GDM1 (cell line): ENCODE measurements at places on chromosomes 2 and 18.

DNA sequence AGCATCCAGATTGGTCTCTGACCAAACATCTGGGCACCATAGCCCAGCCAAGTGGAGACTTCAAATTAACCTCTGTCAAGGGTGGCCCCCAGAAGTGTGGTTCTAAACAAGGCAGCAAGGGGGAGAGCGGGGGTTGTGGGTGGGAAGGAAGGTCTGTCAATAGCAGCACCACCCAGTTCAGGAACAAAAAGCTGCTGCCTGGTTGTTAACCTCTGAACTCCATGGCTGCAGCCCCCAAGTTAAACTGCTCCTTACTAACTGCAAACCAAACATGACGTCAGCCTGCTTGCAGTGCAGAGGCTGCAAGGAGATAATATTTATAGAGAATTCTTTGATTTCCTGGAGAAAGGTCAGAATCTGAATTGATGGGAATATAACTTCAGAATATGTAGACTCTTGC is 76.5 kb downstream of the ARL4C start:
- DNase-seq = no peak

- DNase-seq = peak; percentile 42
Observed at GRCh38 chr18:25349926-25350487, 2.0 kb downstream of the ZNF521 start.

- DNase-seq = no peak
Observed at GRCh38 chr18:78737006-78737915, 242.4 kb upstream of the SALL3 start.

GRCh38 chr18:75269124-75269680 is 58.6 kb downstream of the TSHZ1 start:
- DNase-seq = no peak

- no peak for DNase-seq
Observed at GRCh38 chr2:105571445-105571987, 172.7 kb upstream of the FHL2 start.

DNA sequence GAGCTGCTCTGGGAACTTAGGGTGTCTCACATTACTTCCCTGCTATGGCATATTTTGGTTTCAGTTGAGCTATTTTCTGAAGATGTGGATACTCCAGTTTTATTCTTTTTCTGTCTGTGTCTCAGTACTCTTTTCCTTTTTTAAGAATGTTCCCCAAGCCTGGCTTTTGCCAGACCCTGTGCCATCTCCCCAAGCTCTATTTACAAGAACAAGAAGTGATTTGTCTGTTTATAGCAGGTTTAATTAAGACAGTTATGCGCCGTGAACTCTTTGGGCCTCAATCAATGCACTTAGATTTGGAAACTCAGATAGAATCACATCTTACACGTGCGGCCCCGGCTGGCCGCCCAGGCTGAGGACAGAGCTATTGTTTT is 8.9 kb upstream of the SATB2 start:
- DNase-seq = no peak

GRCh38 chr2:238803996-238804870 is 43.7 kb upstream of the TWIST2 start:
- DNase-seq = no peak

- DNase-seq = no peak
Observed at GRCh38 chr2:160489111-160489510, 4.5 kb downstream of the RBMS1 start.

- no peak for DNase-seq
Observed at GRCh38 chr2:105309147-105309545, 20.4 kb downstream of the TGFBRAP1 start.

DNA sequence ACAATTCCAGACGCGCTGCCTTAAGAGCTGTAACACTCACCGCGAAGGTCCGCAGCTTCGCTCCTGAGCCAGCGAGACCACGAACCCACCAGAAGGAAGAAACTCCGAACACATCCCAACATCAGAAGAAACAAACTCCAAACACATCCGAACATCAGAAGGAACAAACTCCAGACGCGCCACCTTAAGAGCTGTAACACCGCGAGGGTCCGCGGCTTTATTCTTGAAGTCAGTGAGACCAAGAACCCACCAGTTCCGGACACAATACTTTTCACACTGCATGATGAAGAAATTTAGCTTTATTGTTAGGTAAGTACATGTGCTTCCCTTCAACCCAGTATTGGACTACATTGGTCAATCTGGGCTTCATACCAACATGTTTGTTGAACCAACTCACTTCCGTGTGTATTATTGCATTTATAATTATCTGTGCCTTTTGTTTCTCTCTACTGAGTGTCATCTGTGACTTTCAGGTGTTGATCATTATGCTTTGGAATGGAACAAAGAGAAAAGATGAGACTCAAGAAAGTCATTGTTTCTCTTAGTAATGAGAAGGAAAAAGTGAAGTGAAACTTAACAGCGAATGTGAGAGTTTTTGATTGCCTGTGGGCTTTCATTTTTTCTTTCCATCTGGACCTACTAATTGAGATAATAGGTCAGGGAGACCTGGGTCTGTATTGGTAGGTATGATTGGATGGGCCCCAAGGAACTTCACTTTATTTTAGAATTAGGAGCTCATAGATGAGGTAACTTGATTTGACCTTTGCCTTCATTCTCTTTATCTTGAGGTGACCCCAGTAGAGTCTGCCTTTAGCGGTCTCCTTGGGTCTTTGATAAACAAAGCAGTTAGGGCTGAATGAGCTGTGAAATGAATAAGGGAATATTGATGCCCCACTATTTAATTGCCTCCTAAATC is 76.1 kb upstream of the CAVIN2 start:
- DNase-seq = no peak

DNA sequence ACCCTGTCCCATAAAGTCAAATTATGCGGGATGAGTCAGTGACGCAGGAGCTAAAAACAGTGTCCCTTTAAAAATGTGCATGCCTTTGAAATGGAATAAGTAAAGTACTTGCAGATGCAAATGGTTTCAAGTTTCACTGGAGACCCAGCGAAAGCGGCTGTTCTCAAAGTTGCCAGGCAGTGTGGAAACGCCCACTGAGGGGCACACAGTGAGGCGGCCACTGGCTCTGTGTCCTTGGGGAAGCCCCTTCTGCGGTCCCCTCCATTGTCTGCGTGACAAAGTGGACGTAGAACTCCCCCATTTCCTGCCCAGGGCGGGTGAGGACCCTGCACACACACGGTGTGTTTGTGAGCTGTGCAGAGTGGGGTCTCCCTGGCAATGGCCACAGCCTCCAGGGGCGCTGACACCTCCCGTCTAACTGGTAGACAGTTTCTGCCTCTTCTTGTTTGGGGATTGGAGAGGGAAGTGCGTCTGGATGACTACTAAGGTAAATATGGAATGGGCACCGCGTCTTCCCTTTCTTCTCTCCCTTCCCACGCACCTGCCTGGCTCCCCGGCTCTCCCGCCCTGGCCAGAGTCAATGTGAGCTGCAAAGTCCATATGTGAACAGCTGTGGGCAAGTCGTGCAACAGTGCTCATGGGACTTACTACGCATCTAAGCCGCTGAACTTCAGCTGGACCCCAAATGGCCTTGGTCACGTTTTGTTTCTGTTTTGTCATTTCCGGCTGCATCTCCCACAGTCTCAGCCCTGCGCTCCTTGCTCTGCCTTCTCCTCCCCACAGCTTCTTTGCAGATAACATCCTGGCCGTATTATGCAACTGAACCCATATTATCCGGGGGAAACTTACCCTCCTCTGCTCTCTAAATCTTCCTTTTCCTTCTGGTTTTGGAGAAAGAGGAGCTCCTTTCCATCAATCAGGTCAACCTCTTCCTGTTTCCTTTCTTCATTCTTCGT is 33.7 kb upstream of the ZNF516 start:
- DNase-seq = no peak

DNA sequence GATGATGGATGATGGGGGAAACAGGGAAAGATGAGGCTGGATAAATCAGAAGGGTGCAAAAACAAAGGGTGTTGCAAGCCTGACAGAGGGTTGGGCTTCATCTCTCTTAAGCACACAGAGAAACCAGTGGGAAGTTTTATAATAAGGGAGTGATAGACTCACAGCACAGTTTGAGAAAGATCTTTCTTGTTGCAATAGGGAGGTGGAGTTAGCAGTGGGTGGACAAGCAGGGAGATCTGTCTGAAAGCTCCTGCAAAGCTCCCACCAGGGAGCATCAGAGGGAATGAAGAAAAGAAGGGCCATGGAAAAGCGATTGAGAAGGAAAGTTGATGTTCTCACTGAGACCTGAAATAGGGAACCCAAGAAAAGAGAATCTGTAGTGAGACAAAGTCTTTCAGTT is 64.9 kb downstream of the BOD1L2 start:
- DNase-seq = no peak

DNA sequence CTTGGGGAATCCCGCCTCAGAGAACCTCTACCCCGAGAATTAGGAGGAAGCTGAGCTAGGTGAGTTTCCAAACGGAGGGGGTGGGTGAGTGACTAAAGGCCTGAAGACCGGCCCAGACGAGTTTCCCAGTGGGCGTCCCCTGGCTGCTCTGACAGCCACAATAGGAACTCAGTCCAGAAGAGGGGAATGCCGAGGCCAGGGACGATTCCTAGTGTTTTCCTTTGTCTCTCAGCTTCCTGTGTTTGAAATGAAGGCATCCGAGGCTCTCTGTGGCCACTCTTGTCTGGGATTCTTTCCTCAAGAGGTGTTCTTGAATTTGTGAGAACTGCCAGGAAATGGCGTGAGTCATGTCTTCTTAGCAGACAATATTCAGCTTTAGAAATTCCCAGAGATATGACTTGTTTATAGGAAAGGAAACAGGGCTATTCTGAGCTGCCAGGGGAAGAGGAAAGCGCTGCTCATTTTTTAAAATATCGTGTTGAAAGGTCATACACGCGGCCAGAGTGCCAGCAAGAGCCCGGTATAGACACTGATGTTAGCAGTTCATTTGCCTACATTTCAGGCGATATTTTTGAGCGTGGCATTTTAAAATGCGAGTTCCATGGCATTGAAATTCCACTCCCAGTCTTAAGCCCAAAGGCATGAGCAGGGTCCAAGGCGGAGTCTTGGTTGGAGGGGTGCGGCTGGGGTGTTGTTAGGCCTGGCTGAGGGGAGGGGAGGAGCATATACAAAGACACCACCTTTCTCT is 169.1 kb upstream of the KLF7 start:
- DNase-seq = no peak

DNA sequence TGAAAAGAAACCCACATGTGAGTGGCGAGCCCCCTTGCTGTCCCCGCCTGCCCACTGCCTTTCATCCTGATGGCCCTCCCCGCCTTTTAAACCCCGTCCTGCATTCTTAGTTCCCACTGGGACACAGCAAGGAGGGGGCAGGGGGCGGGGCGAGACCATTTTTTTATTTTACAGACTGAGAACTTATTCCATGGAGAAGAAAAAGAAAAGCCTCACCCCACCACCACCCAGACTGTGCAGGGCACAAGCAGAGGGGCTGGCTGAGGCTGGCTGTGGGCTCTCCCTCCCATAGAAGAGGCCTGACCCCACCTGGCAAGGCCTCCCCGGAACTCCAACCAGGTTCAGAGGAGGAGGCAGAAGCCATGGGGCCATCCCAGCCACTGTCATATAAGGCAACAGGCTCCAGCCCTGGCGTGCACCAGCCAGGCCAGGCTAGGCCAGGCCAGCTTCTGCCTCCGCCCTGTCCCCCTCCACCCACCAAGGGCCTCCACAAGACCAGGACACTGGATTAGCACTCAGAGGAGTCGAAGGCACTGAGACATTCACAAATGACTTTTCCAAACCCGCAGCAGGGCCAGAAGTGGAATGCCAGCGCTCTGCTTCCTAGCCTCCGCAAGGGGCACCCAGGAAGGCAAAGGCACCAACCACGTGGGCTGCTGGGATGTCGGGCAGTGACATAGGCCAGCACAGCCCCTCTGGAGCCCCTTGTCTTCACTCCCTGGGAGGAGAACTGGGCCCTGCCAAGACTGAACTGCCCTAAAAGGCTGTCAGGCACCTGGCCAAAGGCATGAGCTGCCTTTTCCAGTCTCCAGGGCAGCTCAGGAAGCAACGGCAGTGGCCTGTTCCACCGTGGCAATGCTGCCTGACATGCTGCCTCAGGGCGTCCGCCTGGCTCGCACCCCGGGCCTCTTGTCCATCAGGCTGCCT is 37.5 kb upstream of the SEMA4C start:
- DNase-seq = no peak

DNA sequence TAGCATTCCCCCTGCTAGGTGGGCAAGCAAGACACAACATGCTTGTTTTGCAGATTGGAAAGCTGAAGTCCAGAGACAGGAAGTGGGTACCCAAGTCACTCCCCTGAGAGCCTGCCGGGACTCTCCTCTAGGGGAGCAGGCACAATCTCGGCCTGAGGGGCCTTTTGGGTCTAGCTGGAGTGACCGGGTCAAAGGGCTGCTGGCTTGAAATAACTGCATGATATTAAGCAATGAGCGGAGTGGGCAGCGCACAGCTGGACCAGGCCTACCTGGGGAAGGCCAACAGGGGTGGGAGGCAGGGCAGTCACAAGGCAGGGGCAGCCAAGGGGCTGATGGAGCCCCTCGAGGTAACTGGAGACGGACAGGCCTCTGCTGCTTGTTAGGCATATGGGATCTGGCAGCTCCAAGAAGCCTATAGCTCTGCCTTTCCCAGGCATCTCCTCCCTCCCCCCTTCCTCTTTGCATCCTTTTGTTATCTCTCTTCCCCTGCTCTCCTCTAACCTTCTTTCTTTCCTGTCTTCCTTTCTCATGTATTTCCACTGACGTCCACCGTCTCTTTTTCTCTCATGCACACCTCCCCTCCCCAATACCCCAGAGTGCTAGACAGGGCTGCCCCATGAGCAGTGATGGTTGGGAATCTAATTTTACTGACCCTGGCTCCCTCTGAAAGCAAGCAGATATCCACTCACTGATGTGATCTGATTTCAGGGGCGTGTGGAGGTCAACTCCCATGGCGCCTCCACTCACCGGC is 237.5 kb downstream of the LOXHD1 start:
- no peak for DNase-seq

GRCh38 chr2:47735912-47736311 is 47.0 kb upstream of the MSH6 start:
- DNase-seq = no peak

DNA sequence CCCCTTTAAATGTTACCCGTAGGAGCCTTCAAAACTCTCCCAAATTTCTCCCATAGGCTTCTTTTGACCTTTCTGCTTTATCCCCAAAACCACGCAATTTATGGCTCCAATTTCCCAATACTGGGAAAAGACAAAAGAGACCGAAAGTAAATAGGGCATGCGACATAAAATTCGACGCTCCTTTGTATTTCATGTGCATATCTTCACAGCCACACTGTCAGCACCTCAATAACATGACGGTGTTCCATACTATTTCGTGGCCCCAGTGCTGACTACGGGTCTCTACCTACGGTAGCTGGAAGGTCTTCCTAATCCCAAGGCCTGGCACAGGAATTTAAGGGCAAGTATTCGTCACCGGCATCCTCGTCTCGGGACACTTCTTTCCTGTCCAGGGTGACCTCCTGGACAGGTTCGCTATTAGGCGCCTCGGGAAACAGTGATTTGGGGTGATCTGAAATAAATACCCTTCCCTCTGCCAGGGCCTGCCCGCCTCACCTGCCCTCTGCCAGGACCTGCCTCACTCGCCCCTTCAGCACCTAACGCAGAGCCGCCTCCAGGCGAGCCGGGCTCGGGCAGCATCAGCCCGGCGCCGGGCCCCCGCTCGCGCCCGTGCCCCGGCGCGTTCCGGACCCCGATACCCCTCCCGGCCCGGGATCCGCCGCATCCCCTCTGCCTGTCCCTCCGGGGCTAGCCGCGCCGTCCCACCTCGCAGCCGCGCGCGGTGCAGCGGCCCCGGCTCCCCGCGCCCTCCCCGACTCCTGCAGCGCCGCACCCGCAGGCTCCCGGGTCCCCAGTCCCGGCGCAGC is 680 bp downstream of the DTNB start:
- DNase-seq = peak; percentile 52

GRCh38 chr18:13409997-13410396 is 191.4 kb downstream of the LDLRAD4 start:
- DNase-seq = no peak

GRCh38 chr2:20071397-20072383 is 20.3 kb upstream of the LAPTM4A start:
- DNase-seq = no peak

GRCh38 chr18:2907550-2908135 is 60.8 kb downstream of the EMILIN2 start:
- DNase-seq = no peak
